Lower lobe of right lung (tissue), 2 donors: ENCODE measurements at places on chromosomes 4 and X.

GRCh38 chr4:128241019-128241418, 46.6 kb downstream of the PGRMC2 start:
- no peak for DNase-seq

DNA sequence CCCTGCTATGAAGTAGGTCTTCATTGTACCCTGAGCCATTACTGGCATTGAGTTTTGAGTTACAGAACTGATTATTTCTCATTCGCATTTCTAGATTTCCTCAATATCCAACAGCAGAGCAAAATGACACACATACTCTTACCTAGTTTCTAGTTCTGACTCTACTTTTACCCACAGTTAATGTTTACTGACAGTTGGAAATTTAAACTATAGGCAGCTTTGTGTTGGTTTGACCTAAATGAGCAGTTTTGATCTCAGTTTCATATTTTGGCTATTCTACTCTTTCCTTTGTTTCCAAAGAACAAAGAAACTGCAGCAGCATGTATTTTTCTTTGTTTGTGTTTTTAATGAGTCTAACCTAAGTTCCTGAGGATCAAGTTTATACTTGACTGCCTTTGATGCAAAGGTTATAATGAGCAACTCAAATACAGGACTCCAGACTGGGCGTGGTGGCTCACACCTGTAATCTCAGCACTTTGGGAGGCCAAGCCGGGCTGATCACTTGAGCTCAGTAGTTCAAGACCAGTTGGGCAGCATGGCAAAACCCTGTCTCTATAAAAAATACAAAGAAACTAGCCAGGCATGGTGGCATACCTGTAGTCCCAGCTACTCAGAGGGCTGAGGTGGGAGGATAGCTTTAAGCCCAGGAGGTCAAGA, 30.4 kb downstream of the TXK start:
- no peak for DNase-seq

GRCh38 chrX:111008126-111008525, 87.9 kb upstream of the PAK3 start:
- no peak for DNase-seq

- DNase-seq = no peak
Observed at GRCh38 chr4:182881914-182882313, 35.3 kb downstream of the DCTD start.

GRCh38 chr4:108714880-108715279, 48.0 kb downstream of the ETNPPL start:
- no peak for DNase-seq

DNA sequence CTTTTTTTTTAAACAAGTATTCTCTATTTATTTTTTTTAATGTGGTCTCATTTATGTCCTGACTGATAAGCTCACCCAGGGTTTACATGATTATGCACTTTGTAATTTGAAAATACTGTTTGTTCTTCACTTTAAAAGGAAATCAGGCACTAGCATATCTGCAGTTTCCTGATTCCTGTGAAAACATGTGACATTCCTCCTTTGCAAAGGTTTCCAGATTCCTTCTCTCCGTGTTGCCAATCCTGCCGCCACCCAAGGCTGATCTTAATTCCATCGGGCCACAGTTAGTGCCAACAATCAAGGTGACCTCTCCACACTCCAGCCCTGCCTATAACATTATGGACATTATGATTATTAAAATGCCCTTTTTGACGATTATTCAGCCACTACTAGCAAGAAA, 225.4 kb downstream of the PCDH7 start:
- no peak for DNase-seq

DNA sequence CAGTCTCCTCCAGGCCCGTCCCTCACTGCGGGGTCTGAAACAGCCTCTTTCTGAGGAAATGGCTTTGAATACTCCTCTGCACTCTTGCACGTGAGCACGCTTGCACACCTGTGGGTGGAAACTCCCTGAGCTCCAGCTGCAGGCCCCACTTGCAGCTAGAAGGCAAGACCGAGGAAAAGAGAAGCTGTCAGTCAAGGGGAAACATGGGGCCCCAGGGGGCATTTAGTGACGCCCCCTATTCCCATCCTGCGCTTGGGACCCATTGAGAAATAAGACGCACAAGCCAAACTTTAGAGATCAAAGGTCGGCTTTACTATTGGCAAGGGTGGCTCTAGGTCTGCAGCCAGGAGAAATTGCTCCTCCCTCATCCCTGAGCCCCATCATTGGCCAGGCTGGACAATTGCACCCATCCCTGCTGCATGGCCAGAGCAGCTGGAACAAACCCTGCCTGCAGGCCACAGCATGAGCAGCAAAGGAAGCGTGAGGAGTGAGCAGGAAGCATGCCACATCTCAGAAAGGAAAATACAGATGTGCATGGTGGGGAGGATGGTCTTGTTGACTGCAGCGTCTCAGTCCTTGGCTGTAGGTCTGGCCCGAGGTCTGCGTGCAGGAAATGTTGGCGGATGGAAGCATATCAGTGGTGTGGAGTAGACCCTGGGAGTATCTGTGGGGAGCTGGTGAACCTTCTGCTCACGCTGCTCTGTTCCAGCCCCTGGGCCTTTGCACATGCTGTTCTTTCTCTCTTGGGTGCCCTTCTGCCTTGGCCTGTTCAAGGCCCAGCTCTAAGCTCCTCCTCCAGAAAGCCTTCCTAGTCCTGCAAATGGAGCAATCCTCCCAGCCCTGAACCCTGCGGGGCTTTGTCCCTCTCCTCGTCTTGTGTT, 93.9 kb downstream of the PSAPL1 start:
- DNase-seq = no peak

- no peak for DNase-seq
Observed at GRCh38 chrX:111728096-111728495, 47.1 kb downstream of the ALG13 start.
